ENCODE measurements at places on chromosomes 3 and 15. TPM values are rescaled to one million over a fixed set of nuclear protein-coding genes. Genes with fewer than 3 reads are reported as not detected.
A peak's percentile ranks its signal among the peaks of the same experiment; 100 is the strongest.

GRCh38 chr3:152460936-152461335 lies 192.2 kb downstream of the MBNL1 start:
- DNase-seq: peak; percentile 74

GRCh38 chr3:130773366-130773765 lies 26.7 kb upstream of the PIK3R4 start:
- no peak for DNase-seq

- DNase-seq: no peak
Observed at GRCh38 chr15:47924381-47924780, 196.4 kb upstream of the SLC24A5 start.

DNA sequence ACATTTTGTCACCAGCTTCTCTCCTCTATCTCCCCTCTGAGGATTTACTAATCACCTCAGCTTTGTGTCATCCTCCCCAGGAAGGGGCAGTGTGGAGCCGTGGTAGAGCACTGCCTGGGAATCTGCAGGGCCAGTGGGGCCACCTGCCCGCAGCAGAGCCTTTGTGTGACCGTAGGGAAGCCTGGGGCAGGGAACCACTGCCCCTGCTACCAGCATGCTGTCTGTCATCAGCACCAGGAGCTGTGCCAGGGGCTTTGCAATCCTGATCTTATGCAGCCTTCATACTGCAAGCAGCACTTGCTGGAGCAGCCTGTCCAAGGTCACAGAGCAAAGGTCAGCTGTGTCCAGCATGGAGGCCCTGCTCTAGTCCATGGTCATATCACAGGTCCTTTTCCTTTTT lies 170.2 kb upstream of the IL12A start:
- no peak for DNase-seq

DNA sequence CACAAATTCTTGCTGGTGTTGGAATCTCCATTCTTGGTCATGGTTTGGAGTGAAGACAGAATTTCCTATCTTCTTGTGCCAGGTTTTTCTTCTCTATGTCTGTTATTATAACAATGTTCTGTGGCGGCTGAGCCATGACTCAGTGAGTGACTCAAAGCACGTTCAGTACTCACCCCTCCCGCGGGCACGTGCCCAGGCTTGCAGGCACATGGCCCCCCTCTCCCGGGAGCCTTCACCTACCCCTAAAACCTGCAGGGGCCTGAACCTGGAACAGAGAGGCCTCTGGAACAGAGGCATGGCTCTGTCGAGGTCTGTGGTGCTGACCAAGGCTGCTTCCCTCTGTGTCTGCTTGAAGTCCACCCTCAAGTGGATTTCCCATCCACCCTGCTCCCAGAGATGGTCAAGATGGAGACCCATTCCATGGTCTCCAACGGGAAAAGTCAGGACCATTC lies 27.6 kb downstream of the PLXNB1 start:
- DNase-seq: peak; percentile 89

GRCh38 chr3:77038930-77039605 lies 831 bp upstream of the ROBO2 start:
- DNase-seq: no peak

DNA sequence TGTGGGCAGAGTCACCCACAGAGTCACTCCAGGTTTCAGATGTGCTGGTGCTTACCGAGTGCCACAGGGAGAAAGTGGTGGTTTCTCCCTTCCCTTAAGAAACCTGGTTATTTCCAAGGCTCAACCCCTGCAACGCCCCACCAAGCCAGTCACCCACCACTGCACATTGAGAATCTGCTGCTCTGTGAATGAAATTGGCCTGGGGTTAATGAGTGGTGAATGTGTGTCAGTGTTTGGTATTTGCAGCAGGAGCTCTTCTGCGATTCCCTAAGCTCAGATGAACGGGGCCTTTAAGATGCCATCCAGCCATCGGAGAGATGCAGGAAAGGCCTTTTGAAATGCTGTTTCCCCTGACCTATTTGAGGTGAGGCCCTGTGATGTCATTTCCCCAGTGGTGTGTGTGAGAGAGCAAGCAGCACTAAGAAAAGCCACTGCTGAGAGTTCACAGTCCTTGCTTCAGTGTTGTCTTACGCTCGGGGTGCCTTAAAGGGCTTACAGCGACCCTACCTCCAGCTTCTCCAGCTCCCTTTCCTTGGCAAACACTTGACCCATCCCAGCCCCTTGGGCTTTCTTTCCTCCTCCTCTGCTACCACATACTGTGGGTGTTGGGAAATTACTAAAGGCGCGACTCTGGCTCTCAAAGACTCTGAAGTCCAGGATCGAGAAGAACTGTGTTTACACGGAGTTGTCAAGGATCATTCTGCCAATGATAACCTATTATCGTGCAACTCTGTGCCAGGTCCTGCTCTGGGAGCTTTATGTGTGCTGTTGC lies 68.9 kb downstream of the SMAD3 start:
- DNase-seq: peak; percentile 88

DNA sequence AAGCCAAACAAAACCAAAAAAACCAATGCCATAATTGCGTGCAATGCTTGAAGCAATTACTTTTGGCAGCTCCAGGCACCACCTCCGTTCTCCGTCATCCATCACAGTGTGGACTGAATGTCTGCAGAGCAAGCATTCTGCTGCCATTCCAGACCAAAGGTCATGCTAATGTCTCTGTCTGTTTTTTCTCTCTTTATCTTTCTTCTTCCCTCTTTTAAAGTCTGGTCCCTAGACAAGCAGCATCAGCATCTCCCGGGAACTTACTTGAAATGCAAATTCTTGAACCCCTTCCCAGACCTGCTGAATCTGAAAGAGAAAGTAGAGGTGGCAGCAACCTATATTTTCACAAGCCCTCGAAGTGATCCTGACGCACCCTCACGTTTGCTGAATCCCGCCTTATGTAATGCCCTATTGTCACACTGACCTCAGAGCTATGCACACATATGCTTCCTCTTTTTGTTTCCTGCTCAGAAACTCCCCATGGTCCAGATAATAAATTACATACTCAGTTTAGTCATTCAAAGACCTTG lies 297.3 kb upstream of the PROK2 start:
- peak; percentile 42 for DNase-seq

DNA sequence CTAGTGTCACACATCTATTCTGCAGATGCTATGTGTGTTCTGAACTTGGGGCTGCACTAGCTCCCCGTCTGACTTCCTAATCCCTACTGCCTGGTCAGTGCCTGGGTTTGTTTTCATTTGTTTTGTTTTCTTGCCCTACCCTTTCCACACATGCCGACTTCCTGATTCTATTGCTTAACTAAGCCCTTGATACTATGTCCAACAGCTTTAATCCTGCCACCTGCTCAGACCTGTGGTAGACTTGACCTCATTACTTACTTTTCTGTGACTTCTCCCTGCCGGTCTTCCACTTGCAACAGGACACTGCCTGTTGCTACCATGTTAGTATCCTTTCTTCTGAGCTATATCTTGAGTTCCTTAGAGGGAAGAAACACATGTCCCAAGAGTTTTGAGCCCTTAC lies 39.3 kb upstream of the CEMIP start:
- DNase-seq: no peak

DNA sequence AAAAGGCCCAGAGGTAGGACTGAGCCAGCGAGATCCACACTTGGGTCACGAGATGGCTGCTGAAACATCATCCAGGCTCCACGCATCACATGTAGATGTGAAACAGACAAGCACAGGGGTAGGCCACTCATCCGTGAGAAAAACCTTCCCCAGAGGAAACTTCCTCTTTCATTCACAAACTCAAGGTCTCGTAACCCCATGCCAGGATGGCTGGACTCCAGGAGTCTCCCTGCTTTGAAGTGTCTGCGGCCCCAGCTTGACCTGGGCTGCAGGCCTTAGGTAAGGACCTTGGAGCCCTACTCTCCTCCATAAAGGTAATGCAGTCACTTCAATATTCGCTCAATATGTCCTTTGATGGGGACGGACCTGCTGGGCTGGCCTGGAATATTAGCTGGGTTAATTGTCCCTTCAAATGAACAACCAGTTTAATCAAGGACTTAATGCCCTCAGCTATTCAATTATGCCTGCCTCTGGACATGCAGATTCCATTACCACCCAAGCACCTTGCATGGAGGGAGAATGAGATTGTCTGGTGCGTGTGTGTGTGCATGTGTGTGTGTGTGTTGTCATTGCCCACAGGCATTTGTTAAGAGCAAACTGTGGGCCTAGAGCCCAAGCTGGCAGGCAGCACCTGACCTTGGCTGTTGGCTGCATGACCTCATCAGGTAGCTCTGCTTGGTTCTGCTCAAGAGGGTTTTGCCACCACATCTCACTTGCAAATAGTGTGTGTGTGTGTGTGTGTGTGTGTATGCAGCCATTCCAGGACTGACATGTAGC lies 186.9 kb upstream of the TLE3 start:
- no peak for DNase-seq

The EOMES gene
- total RNA-seq: not detected

- DNase-seq: no peak
Observed at GRCh38 chr3:42505128-42505848, 2.8 kb downstream of the VIPR1 start.

DNA sequence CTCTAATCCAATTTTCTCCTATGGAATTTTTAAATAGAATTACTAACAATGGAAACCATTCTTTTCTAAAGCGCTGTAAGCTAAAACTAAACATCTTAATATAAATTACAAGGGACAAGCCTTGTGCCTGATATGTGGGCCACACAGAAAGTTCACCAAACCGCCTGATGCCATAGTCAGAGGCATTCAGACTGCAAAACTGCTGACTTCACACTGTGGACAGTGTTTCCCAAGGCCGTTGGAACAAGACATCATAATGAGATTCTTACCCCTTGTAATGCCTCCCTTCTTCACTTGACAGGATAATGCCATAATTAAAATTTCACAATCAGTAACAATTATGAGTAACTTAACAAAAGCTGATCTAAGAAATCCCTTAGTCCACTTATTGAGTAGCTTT lies 14.9 kb downstream of the SH3GL3 start:
- no peak for DNase-seq

- DNase-seq: no peak
Observed at GRCh38 chr3:12527757-12528143, 17.5 kb downstream of the MKRN2OS start.

The COMMD4 gene
- total RNA-seq: 114 TPM

- no peak for DNase-seq
Observed at GRCh38 chr3:44870375-44871061, 3.9 kb upstream of the TGM4 start.

The AGTR1 gene
- total RNA-seq: not detected

DNA sequence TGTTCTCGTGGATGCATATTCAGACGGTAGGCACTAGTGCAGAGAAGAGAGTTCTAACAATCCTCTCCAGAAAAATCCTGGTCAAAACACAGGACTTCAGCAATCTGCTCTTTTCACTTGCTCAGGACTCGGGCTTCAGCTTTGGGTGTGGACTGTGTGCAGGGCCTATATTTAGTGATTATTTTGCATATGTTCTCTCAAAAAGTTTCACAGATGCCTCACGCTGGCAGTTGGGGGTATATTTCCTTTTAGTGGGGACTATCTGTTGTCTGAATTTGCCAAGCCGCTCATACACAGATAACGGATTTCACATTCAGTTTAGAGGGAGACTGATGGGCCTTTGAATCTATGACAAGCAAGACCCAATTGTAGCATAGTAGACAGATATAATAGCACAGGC lies 54.4 kb upstream of the LRRN1 start:
- no peak for DNase-seq

- no peak for DNase-seq
Observed at GRCh38 chr15:31268911-31269784, 57.5 kb upstream of the KLF13 start.

GRCh38 chr3:66220602-66221377 lies at the start of gene SLC25A26:
SLC25A26 (plus strand) TSS chr3:66221001; CDS start chr3:66221095, 94 bp downstream.
- DNase-seq: peak; percentile 98

GRCh38 chr3:43231276-43232000 lies 54.9 kb upstream of the SNRK start:
- no peak for DNase-seq

The COPG1 gene
- total RNA-seq: 202 TPM

The IGDCC3 gene
- total RNA-seq: not detected
